NCI-H1930 (cell line): ENCODE measurements at places on chromosomes 11 and 22.
A peak's percentile ranks its signal among the peaks of the same experiment; 100 is the strongest.

GRCh38 chr11:70500076-70500847 is 101.9 kb downstream of the CTTN start:
- no peak for DNase-seq

DNA sequence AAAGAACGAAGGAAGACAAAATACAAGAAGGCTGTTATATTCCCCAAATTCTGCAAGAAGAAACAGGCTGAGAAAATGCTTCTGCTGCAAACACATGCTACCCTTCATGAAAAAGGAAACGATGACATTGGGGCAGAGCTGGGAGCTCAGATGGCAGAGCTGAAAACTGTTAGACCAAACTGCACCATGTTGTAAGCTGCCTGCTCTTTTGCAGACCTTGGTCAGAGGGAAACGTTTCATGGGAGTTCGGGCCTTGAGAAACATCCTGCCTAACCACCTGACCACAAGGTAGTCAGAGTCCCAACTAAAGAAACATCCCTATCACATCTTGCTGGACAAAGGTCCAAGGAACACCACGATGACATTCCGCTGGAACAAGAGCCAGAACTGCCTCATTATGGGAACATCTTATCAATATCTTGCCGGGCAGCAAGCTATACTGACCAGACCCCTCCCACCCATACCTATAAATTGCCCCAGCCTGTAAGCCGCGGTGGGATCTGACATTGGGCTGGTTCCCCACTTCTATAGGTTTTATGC is 110.7 kb upstream of the CTSC start:
- no peak for DNase-seq

GRCh38 chr11:121670805-121671282 is 218.1 kb upstream of the SORL1-AS1 start:
- DNase-seq = peak; percentile 70

- DNase-seq = no peak
Observed at GRCh38 chr11:68870470-68870869, 28.8 kb upstream of the CPT1A start.

DNA sequence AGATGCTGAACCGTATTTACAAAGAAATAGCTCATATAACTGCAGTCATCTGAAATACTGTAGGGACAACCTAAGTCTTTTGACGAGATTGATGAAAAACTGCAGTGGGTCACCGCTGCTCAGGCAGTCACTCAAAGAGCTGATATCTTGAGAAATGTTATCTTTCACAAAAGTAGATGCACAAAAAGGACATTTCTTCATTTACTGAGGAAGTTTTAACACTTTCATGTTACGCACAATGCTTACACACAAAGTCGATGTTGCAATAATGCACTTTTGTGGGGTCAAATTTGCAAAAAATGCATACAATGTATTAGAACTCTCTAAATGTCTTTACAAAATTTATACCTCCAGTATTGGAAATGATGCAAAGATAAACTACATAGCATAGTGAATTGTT is 16.2 kb upstream of the OR10V1 start:
- no peak for DNase-seq

DNA sequence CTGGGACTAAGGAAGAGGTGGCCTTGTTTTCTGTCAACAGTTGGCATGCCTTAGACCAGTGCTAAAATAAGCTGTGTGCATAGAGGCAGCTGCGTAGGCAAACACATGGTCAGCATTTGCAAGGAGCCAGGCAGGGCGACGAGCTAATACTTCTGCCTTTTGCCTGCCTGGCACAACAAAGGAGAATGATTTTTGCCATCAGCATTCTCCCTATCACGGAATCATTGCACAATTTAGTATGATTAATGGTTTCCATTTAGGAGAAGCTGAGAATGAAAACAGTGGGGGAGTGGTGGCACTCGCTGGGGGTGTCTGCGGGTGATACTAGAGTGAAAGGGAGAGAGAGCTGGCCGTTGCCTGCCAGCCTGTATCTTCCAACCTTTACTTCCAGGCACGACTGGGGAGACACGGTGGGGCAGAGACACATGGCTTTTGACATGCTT is 336.0 kb downstream of the CADM1 start:
- no peak for DNase-seq

GRCh38 chr11:121281698-121282097 is 10.9 kb upstream of the SC5D start:
- DNase-seq = no peak

GRCh38 chr11:111604392-111605009 is 2.3 kb downstream of the SIK2 start:
- peak; percentile 19 for DNase-seq

GRCh38 chr11:94472916-94473799 is 20.5 kb downstream of the MRE11 start:
- no peak for DNase-seq

DNA sequence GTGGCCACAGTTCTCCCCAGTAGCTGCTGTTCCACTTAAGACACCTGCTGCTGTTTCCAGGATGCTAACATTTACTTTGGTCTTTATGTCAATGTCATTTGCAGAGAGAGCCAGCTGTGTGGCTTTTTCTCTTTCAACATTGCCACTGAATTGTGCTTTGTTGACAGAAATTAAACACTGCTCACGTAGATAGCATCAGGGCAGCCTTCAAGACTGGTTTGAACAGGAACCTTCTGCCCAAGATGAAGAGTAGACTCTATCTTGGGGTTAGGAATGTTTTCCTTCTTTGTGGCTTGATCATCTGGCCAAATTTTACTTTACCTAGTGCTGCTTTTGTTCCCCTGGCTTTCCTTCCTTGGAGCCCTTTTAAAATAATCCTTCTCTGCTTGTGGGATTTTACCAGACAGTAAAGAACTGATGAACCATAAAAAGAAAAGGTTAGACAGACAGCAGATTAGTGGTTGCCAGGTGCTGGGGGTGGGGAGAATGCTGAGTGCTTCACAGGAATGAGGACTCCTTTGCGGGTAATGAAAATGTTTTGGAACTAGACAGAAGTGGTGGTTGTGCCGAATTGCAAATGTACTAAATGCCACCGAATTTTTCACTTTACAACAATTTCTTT is 22.7 kb upstream of the XBP1 start:
- peak; percentile 92 for DNase-seq

- no peak for DNase-seq
Observed at GRCh38 chr11:122647736-122648275, 7.7 kb upstream of the UBASH3B start.

- DNase-seq = no peak
Observed at GRCh38 chr11:27612932-27613880, 87.0 kb downstream of the BDNF start.

DNA sequence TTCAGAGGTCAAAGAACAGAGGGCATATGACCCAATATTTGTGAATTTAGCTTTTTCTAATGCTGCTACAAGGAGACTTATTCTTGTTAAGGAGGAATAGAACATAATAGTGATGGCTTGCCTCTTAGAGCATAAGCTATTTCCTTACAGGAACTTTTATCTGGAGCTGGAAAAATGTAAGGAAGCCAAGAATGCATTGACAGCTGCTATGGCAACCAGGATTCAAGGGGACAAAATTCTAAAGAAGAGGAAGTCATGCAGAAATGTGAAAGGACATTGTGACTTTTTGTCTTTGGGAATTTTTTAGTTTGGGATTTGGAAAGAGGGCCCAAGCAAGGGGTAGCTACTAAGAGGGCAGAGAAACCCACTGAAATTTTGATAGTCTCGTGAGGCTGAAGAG is 51.1 kb downstream of the EHF start:
- DNase-seq = no peak

DNA sequence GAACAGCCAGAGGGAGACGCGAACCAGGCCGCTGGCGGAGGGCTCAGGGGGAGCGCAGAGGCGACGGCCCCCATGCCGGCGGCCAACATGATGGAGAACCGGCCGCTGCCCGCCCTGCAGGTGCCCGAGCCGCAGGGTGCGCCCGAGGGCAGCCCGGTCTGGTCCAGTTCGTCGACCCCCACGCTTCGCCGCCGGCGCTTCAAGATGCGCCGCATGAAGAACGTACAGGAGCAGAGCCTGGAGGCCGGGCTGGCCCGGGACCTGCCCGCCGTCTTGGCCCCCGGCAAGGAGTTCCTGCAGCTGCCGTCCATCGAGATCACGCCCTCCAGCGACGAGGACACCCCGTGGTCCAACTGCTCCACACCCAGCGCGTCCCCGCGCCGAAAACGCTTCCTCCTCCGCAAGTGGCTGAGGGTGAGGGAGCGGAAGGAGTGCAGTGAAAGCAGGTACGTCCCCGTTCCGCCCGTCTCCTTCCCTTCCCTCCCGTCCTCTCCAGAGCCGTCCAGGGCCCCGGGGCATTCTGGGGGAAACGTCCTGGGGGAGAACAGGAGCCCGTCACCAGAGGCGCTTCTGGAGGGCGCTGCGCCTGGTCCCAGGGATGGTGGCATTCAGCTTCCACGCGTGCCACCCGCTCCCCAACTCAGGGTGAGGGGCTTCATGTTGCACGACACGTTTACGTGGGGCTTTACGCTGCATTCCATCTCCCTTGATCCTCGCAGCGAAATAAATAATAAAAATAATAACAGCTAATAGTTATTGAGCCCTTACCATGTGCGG is 840 bp downstream of the GRAMD1B start:
- no peak for DNase-seq

DNA sequence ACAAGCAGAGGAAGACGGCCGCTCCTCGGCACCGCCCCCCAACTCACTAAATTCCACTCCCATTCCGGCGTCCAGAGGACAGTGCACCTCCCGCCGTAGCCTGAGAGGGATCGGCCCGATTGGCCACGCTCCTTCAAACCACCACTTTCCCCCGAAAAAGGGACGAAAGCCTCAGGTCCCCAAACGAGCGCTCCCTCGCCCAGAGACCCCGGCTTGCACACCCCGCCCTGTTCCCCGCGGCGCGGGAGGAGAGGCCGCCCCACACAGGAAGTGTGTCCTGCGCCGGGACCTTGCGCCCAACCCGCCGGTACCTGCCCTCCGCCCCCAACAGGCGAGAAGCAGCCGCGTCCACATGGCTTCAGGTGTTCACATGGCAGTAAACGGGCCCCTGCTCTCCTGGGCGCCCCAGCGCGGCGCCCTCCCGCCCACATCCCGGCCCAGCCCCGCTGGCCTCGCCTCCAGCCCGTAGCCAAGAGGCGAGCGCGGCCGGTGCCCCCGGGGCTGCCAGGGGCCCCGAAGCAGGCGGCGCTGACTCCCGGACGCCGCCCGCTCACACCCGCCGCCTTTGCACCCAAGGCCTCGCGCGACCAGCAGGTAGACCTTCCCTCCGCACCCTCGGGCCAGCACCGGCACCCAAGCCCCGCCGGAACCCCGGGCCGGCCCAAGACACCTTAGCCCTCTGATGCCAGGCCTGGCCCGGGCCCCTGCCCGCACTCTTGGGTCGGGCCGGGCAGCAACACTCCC is 849 bp downstream of the TCF20 start:
- DNase-seq = peak; percentile 77

- DNase-seq = no peak
Observed at GRCh38 chr11:118915396-118915795, 10.3 kb downstream of the BCL9L start.

GRCh38 chr11:95132956-95133355 is 43.3 kb downstream of the ENDOD1 start:
- DNase-seq = no peak

DNA sequence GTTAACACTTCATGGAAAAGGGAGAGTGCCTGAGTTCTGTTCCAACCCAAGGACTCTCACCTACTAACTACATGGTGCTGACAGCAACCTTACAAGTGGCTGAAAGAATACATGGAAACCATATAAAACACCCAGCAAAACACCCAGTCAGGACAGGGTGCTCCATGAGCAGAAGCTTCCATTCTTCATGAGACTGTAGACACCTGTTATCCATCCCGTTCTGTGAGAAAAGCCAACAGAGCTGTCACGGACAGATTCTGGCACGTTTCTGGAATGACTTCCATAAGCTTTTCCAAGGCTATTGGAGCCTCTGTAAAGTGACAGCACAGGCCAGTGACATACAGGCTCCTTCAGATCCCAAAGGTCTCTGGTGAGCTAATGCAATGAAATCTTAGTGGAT is 23.2 kb downstream of the PRR14L start:
- no peak for DNase-seq

GRCh38 chr22:48277868-48278581 is 1515.6 kb downstream of the TBC1D22A start:
- no peak for DNase-seq

GRCh38 chr11:122045181-122045586 is 70.8 kb downstream of the BLID start:
- no peak for DNase-seq

GRCh38 chr11:2127482-2128129 is 11.6 kb downstream of the IGF2 start:
- no peak for DNase-seq

DNA sequence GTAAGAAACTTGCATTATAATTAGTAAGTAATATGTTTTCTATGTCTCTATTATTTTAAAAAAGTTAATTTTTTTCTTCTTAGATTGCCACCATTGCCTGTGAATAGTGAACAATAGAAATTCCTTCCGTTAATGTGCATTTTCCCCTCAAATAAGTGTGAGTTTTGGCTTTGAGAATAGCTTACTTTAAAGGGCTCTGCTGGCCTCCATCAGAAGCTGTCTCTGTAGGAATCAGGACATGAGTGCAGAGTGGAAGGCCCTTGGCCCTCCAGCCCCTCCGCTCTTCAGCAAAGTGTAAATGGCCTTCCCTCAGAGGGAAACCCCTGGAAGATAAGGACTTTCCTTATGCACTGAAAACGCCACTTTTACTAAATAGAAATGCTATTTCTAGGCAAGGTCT is 24.1 kb upstream of the ADORA2A start:
- DNase-seq = no peak

DNA sequence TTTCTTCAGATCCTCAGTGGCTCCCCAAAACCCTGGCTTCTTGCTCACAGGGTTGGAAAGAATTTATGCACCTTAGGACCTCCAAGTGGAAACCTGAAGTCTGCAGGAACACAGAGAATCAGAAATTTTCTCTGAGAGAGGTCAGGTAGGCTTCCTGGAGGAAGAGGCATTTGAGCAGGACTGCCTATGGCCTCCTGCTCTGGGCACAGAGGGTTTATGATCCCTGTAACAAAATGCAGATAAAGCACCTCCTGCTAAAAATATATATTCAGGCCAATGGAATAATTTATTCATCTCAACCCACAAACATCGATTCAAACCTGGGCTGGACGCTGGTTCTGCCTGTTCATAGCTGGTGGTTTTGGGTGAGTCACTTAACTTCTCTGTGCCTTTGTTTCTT is 68.1 kb upstream of the FGF3 start:
- no peak for DNase-seq

DNA sequence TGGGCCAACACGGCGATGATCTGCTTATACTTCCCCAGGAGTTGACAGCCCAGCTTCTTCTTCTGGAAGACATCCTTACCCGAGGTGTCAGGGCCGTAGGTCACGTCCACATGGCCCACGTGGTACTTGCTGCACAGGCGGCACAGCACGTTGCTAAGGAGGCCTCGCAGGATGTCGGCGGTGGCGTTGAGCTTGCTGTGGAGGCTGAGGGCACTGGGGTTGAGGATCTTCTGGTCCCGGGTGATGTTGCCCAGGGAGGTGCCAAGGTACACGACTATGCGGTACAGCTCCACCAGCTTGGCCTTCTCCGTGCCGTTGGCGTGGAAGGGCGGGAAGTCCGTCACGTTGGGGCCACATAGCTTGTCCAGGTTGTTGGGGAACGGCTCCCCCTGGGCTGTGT is 2.9 kb downstream of the LIF start:
- DNase-seq = no peak

- no peak for DNase-seq
Observed at GRCh38 chr11:33879375-33879774, 12.5 kb downstream of the LMO2 start.
